ENCODE measurements at places on chromosomes 5 and 9.

DNA sequence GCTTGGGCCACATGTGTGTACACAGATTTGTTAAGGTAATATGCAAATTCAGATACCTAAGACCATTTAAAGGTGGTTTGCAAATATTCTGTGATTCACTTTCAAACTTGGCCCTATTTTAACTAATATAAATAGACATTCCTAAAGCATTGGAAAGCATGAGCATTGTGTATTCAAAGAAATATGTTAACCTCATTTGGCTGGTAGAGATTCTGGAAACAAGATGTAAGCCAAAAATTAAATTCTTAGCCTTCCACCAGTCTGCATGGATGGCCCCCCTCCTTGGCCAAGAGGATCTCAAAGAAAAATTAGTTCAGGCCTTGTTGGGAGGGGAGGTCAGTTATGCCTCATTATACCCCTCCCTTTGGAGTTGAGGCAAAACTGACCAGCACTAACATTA, 38.7 kb upstream of the C6 start:
- no peak for DNase-seq

DNA sequence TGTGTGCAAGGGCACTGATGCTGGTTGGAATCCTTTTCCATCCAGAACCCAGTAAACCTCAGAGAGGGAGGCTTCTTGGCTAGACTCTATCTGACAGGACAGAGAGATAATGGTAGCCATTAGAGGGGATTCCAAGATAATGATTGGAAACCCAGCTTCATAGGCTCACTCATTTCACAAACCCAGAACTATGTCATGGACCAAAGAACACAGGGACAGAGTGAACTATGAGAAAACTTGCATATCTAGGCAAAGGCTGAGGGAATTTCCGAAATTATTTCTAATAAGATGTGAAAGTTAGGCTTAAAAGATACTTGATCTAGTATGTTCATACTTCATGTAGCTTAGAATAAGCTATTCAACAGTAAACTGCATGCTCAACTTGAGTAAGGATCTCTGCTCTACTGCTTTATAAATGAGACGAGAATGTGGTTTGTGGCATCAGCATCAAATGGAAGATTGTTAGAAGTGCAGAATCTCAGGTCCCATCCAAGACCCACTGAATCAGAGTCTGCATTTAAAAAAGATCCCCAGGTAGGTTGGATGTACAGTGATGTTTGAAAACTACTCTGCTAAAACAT, 261.4 kb downstream of the DMRT2 start:
- DNase-seq = no peak

GRCh38 chr5:21237461-21237860, 1249.5 kb upstream of the CDH18 start:
- DNase-seq = no peak

DNA sequence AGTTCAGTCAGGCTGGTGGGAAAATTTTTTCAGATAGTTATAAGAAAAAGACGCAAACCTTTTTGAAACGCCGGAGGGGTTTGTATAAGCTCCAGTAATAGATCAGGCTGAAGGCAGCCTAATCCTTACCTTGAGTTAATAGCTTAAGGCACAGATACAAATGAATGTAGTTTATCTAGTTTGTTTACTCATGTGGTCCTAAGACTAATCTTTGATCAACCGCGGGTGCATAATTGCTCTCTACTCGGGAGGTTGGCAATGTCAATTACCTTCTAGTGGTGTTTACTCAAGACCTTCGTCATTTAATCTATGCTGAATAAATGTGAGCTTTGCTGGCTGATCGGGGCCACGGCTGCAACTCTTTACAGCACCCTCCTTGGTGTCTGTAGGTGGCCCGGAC, 665 bp upstream of the INSL4 start:
- no peak for DNase-seq

DNA sequence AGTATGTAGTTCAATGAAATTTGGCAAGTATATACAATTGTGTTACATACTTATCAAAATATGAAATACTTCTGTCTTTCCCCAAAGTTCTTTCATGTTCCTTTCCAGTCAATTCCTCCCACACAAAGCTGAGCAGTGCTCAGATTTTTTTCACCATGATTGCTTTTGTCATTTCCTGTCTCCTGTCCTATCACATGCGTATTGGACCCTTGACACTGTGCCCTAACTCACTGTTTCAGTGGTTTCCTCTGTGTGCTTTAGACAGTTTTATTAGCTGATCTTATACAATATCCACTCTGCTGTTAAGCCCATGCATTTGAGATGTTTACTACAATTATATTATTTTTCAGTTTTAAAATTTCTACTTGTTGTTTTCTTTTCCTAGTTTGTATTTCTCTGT, 463.6 kb upstream of the MEF2C start:
- no peak for DNase-seq

GRCh38 chr5:83512061-83512745, 40.7 kb downstream of the VCAN start:
- DNase-seq = no peak

DNA sequence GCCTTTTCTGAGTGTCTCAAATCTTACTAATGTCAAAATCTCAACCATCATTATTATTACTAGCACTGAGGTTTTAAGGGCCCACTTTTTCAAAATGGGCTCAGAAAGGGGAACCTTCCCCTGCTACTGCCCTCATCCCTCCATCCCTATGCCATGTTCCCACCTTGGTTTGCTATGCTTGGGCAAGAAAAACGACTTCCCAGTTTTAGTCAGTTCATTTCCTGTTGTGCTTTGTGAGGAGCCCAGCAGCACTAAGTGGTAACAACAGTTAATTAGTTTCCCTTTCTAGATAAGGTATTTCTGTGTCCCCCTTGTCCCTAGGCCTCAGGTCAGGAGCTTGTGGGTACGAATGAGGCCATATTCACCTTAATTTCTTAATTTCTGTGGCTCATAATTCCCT, 595.2 kb downstream of the RAB3C start:
- no peak for DNase-seq

- no peak for DNase-seq
Measured at GRCh38 chr5:138981586-138981985, 106.5 kb upstream of the LRRTM2 start.

- no peak for DNase-seq
Measured at GRCh38 chr9:35696520-35697215, 6.9 kb upstream of the TPM2 start.

- DNase-seq = peak; percentile 83
Measured at GRCh38 chr5:138469540-138470321, 4.5 kb downstream of the EGR1 start.

GRCh38 chr5:175847061-175847460, 24.3 kb upstream of the CPLX2 start:
- DNase-seq = no peak

DNA sequence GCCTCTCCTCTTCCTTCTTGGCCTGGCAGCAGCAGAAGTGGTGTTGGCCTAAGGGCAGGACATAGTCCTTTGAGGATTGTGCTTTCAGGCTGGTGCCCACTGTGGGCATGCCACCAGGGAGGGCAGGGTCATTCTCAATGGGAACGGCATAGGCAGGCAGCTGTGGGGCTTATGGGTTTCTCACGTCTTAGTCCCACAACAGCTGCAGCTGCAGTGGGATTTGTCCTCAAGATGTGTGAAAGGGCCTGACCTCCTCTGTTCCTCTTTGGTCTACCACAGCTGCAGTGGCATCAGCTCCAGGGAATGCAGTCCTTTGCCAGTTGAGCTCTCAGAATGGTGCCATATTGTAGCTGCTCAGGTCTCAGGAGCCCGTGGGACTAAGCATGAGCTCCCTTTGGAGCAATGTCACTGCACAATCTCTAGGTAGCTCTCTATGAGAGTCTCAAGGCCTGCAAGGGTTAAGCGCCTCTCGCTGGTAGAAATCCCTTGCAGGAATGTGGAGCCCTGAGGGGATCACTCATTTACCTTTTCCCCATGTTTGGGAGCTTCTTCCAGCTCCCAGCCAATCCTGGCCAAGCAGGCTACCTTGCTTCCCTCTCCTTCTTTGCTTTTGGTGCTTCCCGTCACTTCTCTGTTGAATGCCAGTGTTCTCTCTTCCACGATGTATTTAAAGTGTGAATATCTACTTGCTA, 104.8 kb downstream of the GNA14 start:
- DNase-seq = no peak

DNA sequence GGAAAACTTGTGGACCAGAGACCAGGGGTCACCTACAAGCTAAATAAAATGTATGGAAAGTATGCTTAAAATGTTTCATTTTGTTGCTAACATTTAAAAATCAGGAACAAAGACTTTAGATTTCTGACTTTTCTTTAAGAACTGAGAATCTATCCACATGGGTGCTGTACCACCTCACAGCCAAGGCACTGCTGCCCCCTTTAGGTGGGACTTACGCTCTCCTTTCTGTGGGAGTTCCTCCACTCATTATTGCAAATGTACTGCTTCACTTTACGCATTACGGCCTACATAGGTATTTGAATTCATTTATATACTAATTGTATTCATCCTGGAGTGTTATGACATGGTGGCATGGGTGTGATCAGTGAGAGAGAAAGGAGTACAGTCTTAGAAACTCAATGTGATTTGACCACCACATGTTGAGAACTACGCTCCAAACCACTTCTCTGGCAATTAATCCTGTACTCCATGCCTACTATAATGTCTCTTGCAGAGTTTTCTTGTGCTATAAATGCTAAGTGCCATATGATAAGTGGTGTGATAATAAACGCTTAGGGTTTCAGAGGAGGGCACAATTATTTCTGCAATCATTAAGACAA, 24.7 kb upstream of the CETN3 start:
- peak; percentile 20 for DNase-seq

DNA sequence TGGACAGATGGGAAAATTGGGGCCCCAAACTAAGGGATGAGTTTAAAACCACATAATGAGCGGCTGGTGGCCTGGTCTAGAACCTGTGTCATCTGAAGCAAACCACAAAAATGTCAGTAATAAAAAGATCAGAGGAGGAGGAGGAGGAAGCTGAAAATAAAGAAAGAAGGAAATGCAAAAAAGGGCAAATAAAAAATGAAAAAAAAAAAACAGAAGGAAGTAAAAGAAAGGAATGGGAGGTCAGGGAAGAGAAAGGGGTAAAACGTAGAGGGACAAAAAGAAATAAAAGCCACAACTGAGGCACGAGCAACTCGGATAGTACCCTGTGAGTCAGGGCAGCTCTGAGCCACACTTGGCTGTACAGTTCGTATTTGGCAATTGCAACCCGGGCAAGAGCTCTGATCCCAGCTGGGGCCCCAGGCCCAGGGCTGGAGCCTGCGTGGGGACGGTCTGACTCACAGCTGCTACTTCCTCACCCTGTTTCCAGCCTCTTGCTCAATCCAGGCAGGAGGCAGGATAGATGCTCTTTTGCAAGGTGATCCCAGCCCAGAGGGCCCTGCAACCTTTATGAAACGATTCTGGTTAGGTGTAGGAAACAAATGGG, 137.9 kb upstream of the TRIM32 start:
- DNase-seq = no peak

- no peak for DNase-seq
Measured at GRCh38 chr9:94944626-94945025, 218.1 kb downstream of the AOPEP start.

DNA sequence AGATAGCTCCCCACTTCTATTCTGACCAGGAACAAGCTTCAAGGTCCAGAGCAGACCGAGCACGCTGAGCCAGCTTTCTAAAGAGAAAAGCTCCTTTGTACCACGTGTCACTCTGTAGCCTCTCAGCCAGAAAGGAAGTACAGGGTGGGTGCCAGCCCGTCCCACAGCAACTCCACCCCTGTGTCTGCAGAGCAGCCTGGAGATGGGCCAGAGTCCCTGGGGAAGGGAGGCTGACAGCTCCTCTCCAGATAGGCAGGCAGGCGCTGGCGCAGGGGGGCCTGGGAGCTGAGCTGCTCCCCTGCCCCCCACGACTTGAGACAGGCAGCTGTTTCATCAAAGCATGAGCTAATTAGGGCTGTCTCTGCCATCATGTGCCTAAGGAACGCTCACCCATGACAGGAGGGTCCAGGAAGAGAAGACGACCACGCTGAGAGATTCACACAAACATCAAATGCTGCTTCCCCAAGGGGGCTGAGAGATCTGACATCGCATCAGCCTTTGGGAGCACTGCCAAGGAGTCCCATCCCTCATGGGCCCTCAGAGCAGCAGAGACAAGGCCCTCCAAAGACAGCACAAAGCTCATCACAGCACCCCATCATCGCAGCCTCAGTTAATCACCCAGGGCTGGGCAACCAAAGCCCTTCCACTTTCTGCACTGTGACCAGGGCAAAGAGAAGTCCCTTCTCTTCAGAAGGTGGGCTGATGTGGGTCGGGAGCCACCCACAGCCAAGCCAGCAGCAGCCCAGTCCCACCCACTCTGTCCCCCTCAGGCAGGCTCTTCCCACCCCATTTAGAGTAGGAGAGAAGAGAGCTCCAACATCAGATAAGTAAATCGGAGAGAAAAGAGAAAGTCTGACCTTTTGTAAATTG, 78.5 kb upstream of the LRRTM2 start:
- DNase-seq = no peak

- no peak for DNase-seq
Measured at GRCh38 chr9:81772144-81772543, 82.8 kb upstream of the TLE1 start.

DNA sequence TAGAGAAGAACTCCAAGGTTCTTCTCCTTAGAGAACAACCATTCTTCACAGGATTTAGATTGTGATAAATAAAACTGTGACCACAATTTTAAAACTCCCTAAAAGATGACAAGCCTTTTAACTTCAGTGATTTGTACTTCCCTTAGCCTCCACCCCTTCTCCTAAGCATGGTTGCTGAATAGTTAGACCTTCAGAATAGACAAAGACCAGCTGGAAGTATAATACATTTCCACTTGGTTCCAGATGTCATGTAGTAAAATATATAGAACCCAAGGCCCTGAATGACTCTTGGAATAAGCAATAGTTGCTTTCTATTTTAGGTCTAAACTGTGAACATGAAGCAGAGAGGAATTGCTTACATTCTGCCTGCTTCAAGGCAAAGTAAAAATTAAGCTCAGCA, 208.7 kb downstream of the ARRDC3 start:
- peak; percentile 58 for DNase-seq

DNA sequence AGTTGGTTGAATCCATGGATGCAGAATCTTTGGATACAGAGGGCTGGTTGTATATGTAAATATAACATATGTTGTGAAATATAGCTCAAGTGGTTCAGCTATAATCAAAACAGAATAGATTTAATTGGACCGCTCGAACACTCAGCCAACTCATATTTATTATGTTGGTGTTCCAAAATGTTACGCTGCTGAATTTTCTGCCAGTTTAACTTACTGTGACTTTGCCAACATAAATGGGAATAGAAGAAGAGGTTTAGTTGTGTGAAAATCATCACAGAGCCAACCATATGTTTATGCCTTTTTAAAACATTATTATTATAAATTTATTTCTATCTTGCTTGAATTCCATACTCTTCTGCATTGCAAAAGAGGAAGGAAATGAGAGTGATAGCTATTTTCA, 178.2 kb upstream of the FBXL7 start:
- DNase-seq = no peak

DNA sequence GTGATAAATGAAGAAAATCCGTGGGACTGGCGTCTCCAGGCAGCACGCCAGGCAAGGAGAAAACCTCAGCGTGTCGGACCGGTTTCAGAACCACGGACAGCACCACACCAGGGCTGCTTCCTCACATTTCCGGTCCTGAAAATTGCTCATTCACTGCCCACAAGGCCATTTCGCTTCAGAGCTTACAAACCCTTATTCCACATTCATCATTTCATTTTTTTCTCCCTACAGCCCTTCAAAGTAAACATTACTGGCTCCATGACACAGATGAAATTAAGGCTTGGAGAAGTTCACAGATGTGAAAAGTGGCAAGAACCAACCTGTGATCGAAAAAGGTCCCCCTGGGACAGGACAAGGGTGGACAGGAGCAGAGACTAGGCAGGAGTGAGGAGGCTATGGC, 1.5 kb upstream of the GPRIN1 start:
- peak; percentile 85 for DNase-seq
